ENCODE measurements at places on chromosomes 2 and 18.

- no peak for DNase-seq
Measured at GRCh38 chr18:5295231-5295920, at the start of gene ZBTB14. Gene ZBTB14 (minus strand): TSS chr18:5295726. CDS start chr18:5293246, 2,480 bp downstream.

DNA sequence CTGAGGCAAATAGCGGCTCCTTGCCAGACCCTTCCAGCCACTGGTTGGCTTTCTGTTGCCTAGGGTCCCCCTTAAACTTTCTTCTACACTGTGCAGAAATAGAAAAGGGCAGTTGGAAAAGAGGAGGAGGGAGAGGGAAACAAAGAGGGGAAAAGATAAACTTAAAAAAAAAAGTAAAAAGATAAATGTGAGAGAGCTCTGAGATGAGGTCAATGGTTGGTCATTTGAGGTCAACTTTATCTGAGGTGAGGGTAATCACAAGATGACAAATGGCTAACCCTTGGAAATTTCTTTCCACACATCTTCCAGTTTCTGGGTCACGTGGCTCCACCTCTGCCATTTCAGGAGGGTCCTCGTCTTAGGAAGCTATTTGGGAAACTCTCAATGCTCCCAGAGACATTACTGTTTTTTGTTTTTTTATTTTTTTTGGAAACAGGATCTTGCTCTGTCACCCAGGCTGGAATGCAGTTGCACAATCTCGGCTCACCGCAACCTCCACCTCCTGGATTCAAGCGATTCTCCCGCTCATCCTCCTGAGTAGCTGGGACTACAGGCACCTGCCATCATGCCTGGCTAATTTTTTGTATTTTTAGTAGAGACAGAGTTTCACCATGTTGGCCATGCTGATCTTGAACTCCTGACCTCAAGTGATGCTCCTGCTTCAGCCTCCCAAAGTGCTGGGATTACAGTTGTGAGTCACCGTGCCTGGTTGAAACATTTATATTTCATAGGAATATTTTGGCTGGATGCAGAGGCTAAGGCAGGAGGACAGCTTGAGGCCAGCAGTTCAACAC lies 199.9 kb downstream of the TGIF1 start:
- DNase-seq = no peak

DNA sequence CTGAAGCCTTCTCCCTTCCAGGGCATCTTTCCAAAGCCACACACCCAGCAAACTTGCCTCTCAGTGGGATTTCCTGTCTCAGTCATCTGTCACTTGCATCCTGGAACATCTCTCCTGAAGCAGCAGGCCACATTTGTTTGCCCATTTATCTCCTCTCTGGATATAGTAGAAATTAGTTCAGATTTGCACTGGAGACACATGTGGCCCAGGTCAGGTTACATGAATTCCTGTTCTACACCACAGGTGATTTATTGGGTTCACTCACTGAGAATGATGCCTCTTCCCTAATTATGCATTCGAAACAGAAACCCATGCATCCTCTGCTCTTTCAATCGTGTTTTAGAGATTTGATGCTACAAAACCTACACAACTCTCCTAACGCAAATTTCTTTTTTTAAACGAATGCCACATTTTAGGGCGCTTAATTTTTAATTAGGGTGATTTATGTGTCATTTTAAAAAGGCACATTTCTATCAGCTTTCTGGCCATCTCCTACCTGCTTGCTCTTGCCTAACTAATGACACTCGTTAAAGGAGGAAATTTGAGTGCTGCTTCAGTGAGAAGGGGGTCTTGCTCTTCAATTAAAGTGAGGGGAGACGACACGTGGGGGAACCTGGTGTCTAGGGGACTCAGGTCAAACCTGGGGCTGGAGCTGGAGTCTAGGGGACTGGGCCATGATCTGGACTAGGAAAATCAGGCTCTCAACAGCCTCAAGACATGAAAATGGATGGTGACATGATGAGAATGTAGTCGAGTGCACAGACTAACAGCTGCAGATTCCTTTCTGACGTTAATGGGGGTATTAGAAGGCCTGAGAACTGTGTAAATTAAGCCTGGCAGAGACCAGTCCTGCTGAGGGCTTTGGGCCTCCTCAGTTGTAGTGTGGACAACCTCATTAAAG lies 221.4 kb downstream of the CLIP4 start:
- DNase-seq = no peak

GRCh38 chr18:8706791-8707555 lies 1.6 kb downstream of the MTCL1 start:
- no peak for DNase-seq

DNA sequence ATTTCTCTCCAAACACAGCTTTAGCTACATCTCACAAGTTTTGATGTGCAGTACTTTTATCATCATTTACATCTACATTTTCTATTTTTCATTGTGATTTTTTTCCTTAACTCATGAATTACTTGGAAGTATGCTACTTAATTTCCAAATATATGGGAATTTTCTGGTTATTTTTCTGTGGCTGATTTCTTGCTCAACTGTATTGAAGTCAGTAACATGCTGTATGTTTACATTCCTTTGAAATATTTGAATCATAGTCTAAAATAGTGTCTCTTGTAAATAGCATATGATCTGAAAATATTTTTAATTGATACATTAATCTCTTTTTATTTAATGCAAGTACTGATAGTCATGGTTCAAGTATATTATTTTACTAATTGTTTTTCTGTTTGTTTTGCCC lies 26.0 kb upstream of the GALNT5 start:
- DNase-seq = no peak

GRCh38 chr2:149740490-149740889 lies 152.9 kb upstream of the MMADHC start:
- DNase-seq = no peak

DNA sequence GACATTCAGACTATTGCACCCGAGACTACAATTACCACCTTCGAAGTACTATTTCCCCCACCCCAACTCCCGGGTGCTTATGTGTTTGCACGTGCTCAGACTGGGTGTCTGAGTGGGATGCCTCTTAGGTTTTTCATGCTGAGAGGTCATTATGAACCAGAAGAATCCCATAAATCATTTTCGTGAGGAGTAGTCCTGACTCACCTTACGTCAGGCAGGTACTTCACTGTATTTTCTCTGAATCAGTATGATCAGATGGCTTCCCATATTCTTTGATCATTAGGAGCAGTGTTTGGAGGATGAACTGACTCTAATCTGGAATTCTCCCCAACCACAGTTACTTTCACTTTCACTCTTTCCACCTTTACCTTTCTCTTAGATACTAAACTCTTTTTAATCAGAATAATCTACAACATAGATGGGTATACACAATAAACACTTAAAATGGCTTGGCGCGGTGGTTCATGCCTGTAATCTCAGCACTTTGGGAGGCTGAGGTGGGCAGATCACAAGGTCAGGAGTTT lies 38.4 kb upstream of the STAT4 start:
- no peak for DNase-seq

GRCh38 chr18:60838677-60839076 lies 466.1 kb upstream of the MC4R start:
- no peak for DNase-seq

DNA sequence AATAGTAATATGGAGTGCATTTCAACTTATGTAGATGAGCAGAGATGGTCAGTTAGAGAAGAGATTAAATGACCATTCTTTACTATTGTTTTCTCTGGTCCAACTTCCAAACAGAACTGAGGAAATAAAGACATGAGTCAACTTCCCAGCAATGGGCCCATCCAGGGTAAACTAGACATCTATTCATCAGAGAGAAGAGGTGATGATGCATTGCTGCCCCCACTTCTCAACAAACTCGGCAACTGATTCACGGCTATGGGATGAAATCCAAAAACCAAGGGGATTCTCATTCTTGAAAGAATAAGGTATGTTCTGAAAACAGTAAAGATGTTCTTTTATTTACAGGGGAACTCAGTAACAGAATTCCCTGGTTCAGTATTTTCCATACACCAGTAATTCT lies 190.7 kb downstream of the RDH14 start:
- no peak for DNase-seq

DNA sequence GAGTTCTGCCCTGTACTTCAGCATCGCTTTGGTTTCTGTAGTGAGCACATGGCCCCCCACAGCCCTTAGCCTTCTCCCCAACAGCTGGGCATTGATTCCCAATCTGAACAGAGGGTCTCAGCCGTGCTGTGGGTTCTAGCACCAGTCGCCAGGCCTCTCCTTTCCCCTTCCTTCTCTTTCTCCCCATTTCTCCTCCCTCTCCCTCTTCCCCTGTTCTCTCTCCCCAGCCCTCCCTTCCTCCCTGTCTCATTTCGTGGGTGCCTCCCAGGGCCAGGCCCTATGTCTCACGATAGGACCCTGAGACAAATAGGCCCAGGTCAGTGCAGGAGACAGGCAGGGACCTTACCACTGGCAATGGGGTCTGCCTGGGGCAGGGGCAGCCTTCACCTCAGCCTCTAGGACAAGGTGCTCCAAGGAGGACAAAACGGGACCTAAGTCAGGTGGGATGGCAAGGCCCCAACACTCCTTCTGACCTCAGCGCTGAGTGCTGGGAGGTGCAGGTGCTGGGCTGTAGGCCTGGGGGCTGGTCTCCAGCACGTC lies 143.4 kb upstream of the GPC1 start:
- DNase-seq = no peak

- DNase-seq = no peak
Measured at GRCh38 chr2:127124426-127124825, 17.5 kb upstream of the BIN1 start.

DNA sequence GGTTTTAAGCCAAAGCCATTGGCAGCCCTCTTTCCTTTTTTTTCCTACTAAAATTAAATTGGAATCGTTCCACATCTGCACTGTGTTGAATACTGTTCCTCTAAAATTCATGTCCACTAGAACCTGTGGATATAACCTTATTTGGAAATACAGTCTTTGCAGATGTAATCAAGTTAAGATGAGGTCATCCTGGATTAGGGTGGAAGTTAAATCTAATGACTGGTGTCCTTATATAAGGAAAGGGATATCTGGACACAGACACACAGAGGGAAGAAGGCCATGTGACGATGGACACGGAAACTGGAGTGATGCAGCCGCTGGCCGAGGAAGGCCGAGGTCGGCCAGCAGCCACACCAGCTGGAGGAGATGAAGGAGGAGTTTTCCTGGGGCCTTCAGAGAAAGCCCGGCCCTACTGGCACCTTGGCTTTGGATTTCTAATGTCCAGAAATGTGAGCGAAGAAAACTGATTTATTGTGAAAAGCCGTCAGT lies 49.4 kb downstream of the LONRF2 start:
- no peak for DNase-seq

DNA sequence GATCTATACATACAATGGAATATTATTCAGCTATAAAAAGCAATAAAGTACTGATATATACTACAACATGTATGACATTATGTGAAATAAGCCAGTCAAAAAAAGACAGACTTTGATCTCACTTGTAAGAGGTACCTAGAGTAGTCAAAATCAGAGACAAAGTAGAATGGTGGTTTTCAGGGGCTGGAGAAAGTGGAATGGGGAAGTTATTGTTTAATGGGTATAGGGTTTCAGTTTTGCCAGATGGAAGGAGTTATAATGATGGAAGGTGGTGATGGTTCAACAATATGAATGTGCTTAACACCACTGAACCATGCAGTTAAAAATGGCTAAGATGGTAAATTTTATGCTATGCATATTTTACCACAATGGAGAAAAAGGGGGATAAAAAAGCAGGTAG lies 6.3 kb downstream of the COBLL1 start:
- no peak for DNase-seq

DNA sequence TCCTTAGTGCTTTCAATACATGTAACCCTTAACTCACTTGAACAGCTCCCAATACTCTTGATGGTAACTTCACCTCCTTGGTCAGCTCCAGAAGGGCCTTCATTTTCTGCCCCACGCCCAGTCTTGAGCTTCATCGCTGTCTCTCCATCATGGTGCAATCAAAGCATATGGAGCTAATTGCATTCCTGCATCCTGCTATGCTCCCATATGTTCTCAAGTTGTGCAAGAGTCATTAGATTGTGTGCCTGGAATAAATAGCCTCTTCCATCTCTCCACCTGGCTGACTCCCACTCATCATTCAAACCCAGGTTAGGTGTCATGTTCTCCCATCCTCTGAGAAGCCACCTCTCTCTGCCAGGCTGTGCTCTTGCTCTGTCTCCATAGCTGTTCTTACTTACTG lies 364.5 kb upstream of the RGPD4 start:
- no peak for DNase-seq

DNA sequence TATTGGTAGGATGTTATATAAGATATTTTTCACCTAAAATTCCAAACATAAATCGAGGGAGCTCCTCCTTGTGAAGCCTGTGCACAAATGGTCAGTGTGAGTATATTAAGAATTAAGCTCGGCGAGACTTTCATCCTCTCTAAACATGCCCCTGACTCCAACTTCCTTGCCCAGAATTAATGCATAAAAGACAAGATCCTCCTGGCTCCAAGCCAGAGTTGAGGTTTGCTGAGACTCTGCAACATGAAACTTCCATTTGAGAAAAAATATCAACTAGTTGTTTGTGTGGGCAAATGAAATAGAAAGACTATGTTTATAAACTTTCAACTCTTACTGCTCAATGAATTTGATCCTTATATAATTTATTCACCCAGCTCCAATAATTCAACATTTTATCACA lies 68.1 kb downstream of the CCDC178 start:
- DNase-seq = no peak

DNA sequence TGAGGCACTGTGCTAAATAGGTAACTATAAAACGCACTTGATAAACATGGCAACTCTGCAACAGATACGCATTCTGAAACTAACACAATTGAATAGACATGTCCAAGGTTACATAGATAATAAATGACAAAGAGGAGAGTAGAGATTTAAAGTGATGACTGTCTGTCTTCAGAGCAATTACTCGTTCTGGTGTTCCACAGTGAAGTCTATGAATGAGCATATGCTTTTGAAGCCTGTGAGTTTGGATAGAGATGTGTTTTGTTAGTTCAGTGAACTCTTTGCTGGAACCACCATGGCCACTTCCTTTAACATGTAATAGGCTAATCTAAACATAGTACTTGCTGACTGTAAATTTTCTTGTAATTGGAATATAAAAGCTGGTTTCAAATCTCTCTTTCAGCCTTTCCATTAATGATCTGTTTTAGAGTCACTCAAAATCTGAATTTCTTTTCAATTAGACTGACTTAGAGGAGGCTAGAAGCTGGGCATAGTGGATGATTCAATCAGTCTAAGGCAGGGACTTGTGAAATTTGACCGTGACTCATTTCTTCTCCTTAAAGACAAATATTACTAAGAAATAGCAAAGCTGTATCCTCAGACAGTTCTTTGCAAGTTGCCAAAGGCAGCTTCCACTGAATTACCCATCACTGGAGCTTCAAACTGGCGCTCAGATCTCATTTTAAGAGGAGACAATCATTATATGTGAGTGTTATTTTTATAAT lies 1130.1 kb upstream of the CELF4 start:
- DNase-seq = no peak
